ENCODE measurements at places on chromosomes 5 and 9. TPM values are rescaled to one million over a fixed set of nuclear protein-coding genes. Genes with fewer than 3 reads are reported as not detected.

Gene LHX3
- not detected for total RNA-seq

Gene CDO1
- total RNA-seq = 3.5 TPM

Gene POU5F2
- 3.9 TPM for total RNA-seq

Gene THBS4
- total RNA-seq = not detected

Gene PALM2AKAP2
- 0.22 TPM for total RNA-seq

Gene GAPT
- total RNA-seq = under 0.01 TPM

Gene SCGB3A2
- total RNA-seq = not detected

Gene ZNG1F
- 8.9 TPM for total RNA-seq

Gene FOXD1
- total RNA-seq = not detected

Gene LCN9
- total RNA-seq = not detected

Gene MCIDAS
- not detected for total RNA-seq

Gene BOD1
- total RNA-seq = 59.0 TPM

Gene CRB2
- total RNA-seq = not detected

Gene TRUB2
- 23.3 TPM for total RNA-seq

Gene C5orf58
- not detected for total RNA-seq

Gene ADAMTS13
- 0.57 TPM for total RNA-seq

Gene RASEF
- under 0.01 TPM for total RNA-seq

Gene VAV2
- total RNA-seq = 15.0 TPM

Gene GABRA1
- not detected for total RNA-seq

Gene FRRS1L
- total RNA-seq = under 0.01 TPM

Gene MYO10
- 155 TPM for total RNA-seq

Gene LIX1
- not detected for total RNA-seq

Gene CXCL14
- not detected for total RNA-seq

Data from thoracic aorta endothelial cell (primary cell).